ENCODE measurements at places on chromosomes 7 and 10. TPM values are rescaled to one million over a fixed set of nuclear protein-coding genes. Genes with fewer than 3 reads are reported as not detected.

PNLIPRP3 gene
- not detected for total RNA-seq

PDCD11 gene
- 23.6 TPM for total RNA-seq

DNA sequence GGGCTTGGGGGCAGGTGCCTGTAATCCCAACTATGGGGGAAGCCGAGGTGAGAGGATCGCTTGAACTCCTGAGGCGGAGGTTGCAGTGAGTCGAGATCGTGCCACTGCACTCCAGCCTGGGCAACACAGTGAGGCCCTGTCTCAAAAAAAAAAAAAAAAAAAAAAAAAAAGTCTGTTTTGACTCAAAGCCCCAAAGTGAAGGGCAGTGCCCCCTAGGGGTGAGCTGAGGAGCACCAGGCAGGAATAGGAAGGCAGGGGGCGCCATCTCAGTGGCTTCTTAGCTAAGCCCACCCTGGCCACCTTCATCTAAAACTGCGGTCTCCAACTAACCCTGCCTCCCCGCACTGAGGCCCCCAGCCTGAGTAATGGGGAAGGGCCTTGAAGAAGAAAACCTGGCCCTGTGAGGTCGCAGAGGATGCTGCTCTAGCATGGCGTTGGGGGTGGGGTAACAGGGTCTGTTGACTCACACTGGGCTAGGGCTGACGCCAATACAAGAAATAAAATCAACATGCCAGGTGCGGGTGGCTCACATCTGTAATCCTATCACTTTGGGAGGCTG is 9.8 kb downstream of the PODXL start:
- no peak for DNase-seq

- DNase-seq = no peak
Observed at GRCh38 chr7:132713893-132714292, 137.6 kb upstream of the PLXNA4 start.
